ENCODE measurements at places on chromosomes 3 and 15. TPM values are rescaled to one million over a fixed set of nuclear protein-coding genes. Genes with fewer than 3 reads are reported as not detected.

The CLSTN2 gene
- total RNA-seq, result not detected

DNA sequence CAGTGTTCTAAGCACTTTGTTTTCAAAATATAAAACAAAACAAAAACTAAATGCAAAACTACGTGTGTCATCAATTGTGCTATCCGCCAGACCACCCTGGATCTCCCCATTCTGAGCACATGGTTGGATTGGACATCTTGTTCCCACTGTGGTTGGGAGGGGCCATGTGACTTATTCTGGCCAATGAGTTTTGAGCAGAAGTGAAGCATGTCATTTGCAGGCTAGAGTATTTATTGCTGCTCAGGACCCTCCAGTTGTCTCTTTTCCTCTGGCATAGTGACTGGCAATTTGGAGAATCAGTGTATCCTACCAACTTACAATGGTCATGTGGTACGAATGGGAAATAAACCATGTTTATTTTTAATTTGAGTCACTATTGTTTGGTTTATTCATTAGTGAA, 70.2 kb upstream of the ST8SIA2 start:
- no peak for DNase-seq
- no peaks in the 10 kb centered on the region for H3K36me3 ChIP-seq
- no peaks in the 10 kb centered on the region for H3K4me1 ChIP-seq
- no peak overlapping the region for H3K27ac ChIP-seq

DNA sequence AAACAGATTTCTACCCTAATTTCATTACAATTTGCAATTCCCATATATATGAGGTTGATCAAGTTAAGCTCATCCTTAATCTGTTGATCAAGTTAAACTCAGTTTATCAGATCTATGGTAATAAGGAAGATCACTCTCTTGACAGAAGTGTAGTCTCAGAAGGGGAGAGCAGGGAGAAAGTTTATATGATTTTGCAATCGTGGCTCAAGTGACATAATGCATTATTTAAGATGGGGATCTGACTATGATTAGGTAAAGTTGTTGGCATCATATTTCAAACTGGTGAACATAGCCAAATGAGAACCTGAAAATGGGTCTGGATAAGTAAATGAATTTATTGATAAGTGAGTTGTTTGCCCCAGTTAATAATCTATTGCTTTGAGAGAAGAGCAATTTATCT, 995.3 kb downstream of the OTOL1 start:
- no peak for DNase-seq
- no peaks in the 10 kb centered on the region for H3K36me3 ChIP-seq
- no peak overlapping the region for H3K27ac ChIP-seq
- no peaks in the 10 kb centered on the region for H3K27me3 ChIP-seq

GRCh38 chr15:29812384-29812694, 9.9 kb downstream of the TJP1 start:
- H3K36me3 ChIP-seq, result no peaks in the 10 kb centered on the region
- H3K27me3 ChIP-seq, result peaks cover 50% of the 10 kb centered on the region
- H3K27ac ChIP-seq, result no peak overlapping the region
- H3K4me3 ChIP-seq, result no peak overlapping the region
- no peaks in the 10 kb centered on the region for H3K4me1 ChIP-seq

GRCh38 chr15:95929232-95929846, 401.2 kb upstream of the NR2F2 start:
- no peak overlapping the region for H3K4me3 ChIP-seq
- no peak overlapping the region for H3K27ac ChIP-seq

Data from activated B cell treated with CpG ODN at 0.5 μM for 24 hours (primary cell).